ENCODE measurements at places on chromosomes 2 and 18. TPM values are rescaled to one million over a fixed set of nuclear protein-coding genes. Genes with fewer than 3 reads are reported as not detected.

Gene TLX2
- total RNA-seq: not detected

Gene IL1A
- not detected for total RNA-seq

- H3K27me3 ChIP-seq: peaks cover 62% of the 10 kb centered on the region
- H3K4me1 ChIP-seq: peaks cover 3% of the 10 kb centered on the region
- no peaks in the 10 kb centered on the region for H3K36me3 ChIP-seq
- no peak for DNase-seq
- H3K4me3 ChIP-seq: no peak overlapping the region
Observed at GRCh38 chr2:216687111-216687510, 8.2 kb downstream of the IGFBP5 start.

DNA sequence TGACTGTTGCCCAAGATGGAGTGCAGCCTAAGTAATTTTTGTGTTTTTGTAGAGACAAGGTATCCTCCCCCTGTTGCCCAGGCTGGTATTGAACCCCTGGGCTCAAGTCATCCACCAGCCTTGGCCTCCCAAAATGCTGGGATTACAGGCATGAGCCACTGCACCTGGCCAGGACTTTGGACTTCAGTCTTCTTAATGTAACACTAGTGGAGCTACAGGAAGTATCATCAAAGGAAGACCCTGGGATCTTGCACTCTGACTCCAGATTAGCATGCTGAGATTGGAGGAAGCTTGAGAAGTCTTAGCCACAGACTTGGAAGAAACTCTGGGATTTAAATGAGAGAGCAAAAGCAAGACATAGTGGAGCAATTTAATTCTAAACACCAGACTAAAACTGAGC, 37.8 kb upstream of the RNF125 start:
- H3K36me3 ChIP-seq: no peaks in the 10 kb centered on the region
- no peak overlapping the region for H3K4me3 ChIP-seq
- H3K27me3 ChIP-seq: no peaks in the 10 kb centered on the region
- H3K27ac ChIP-seq: no peak overlapping the region
- H3K4me1 ChIP-seq: peaks cover 8% of the 10 kb centered on the region

DNA sequence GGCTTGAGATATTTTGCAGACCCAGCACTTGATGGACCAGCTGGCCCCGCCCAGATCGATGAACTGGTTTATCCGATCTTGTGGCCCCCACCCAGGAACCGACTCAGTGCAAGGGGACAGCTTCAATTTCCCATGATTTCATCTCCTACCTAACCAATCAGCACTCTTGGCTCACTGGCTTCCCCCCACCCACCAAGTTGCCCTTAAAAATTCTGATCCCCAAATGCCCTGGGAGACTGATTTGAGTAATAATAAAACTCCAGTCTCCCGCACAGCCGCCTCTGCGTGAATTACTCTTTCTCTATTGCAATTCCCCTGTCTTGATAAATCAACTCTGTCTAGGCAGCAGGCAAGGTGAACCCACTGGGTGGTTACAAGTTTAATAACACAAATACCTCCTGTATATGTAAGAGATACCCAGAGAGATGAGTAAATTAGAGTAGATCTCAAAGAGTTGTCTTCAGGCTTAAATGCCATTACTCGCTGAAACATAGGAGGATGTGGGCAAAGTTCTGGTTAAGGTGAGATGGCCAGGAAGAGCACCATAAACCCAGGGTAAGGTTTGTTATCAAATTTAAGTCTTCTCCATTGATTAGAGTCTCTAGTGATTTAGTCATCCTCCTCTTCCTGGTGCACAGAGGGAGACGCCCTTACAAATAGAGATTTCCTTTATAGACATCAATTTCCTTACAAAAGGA, 222.8 kb downstream of the ARL4C start:
- H3K4me3 ChIP-seq: no peak overlapping the region
- no peak for DNase-seq
- H3K36me3 ChIP-seq: no peaks in the 10 kb centered on the region
- H3K4me1 ChIP-seq: peaks cover 12% of the 10 kb centered on the region

GRCh38 chr2:167862782-167863181, 384.6 kb downstream of the STK39 start:
- no peaks in the 10 kb centered on the region for H3K4me1 ChIP-seq
- no peak overlapping the region for H3K27ac ChIP-seq
- H3K36me3 ChIP-seq: no peaks in the 10 kb centered on the region
- H3K4me3 ChIP-seq: no peak overlapping the region
- H3K27me3 ChIP-seq: no peaks in the 10 kb centered on the region

- H3K36me3 ChIP-seq: no peaks in the 10 kb centered on the region
- H3K27me3 ChIP-seq: no peaks in the 10 kb centered on the region
- DNase-seq: no peak
- H3K4me1 ChIP-seq: no peaks in the 10 kb centered on the region
Observed at GRCh38 chr18:74662622-74663021, 65.0 kb downstream of the ZNF407 start.

DNA sequence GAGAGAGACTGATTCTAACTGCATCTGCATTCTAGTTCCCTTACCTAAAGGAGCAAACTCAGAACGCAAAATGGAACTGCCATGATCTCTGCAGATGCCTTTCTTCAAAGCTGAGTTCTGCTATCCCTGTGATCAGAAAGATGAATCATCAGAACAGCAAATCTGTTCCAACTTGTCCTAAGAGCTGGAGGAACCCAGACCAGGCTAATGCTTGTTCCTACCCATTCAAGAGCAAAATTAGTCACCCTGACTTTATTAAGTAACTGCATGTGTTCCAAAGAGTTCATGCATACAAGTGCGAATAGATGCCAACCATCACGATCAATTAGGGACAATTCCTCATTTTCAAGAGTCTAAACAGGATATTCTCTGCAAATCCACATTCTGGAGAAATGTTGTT, 46.5 kb downstream of the MBP start:
- no peak overlapping the region for H3K27ac ChIP-seq
- H3K36me3 ChIP-seq: peaks cover 21% of the 10 kb centered on the region
- peaks cover 64% of the 10 kb centered on the region for H3K4me1 ChIP-seq
- no peak overlapping the region for H3K4me3 ChIP-seq
- no peak for DNase-seq

DNA sequence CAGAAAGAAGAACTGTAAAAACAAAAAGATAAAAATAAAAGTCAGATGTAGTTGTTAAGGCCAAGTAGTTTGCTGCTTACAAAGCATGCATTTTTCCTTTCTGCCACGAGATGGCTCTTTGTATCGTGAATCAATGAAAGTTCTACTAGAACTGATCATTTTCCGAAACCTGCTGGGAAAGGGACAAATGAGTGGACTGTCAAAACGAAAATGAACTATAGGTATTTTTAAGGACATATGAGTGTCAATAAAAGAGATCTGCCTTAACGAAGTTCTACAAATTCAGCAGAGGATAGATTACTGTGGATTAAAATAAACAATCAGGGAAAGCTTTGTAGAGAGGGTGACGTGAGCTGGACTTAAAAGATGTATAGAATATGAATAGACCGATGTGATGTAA, 15.0 kb upstream of the ELOA2 start:
- no peak overlapping the region for H3K4me3 ChIP-seq
- H3K36me3 ChIP-seq: no peaks in the 10 kb centered on the region
- H3K27me3 ChIP-seq: no peaks in the 10 kb centered on the region
- DNase-seq: no peak
- no peak overlapping the region for H3K27ac ChIP-seq

DNA sequence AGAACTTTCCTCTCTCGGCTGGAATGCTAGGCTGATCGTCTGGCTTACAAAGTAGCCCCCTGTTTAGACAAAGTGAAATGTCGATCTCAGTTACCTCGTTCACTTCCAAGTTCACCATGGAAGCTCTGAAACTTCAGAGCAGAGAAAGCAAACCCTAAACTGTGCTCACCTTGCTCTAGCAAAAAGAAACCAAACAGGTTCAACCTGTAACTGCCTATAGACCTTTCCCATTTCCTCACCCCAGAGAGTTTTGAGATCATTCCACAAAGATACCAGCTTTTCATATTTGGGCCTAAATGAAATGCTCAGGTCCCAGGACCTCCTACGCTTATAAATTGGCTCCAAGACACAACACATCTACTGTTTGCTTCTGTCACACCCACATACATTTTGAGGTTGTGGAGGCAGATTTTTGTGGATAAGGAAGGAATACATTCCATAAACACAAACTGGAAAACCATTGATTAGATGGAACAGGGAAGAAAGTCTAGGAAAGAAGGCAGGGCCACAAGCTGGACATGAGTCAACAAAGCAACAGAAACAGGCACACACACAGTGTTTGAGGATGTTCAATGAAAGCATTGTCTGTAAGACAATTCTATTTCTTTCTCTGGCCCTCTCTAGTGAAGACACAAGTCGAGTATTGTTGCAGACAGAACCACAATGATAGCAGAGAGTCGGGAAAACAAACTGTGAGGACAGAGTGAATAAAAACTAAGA, 52.8 kb upstream of the TGIF1 start:
- no peaks in the 10 kb centered on the region for H3K4me1 ChIP-seq
- no peaks in the 10 kb centered on the region for H3K36me3 ChIP-seq
- DNase-seq: no peak

DNA sequence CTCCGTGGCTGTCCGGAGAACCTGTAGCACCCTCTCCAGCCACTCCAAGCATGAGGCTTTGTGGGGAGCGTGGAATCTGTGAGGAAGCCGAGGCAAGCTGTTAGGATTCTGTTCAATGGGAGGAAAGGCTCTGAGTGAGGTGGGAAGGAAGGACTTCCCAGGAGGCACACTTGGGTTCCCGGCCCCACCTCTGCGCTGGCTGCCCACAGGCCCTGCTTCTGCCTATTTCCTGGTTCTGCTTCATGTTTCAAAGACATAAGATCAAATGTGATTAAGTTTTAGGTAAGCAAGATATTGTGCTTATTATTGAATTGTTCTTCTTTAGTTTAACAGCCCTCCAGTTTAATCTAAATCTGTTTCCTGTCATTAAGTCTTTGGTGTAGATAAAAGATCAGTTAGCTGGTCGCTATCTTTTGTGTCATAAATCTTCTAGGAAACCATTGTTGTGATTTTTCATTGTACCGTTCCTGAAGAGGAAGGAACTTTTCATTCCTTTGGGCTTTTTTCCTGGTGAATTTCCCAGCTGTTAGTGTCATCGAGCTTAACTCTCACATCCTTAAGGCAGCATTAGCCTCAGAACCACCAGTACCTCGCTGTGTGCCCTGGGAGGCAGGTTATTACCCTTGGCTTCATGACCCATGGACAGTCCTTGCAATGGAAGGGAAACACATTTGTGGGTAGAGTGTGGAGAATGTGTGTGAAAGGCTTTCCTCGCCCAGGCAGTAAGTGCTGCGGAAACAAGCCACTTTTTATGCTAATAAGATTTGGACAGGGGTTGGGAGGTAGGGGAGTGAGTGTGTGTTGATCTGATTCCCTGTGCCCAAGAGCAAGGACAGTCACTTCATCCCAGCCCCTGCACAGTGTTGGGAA, 61.9 kb upstream of the ALPP start:
- H3K4me3 ChIP-seq: no peak overlapping the region
- H3K4me1 ChIP-seq: peaks cover 84% of the 10 kb centered on the region
- H3K36me3 ChIP-seq: peaks cover 4% of the 10 kb centered on the region

GRCh38 chr18:32920796-32921787, 148.3 kb upstream of the KLHL14 start:
- H3K4me1 ChIP-seq: no peaks in the 10 kb centered on the region
- H3K27me3 ChIP-seq: no peaks in the 10 kb centered on the region
- no peak overlapping the region for H3K27ac ChIP-seq

- H3K4me1 ChIP-seq: no peaks in the 10 kb centered on the region
- no peak overlapping the region for H3K4me3 ChIP-seq
- no peaks in the 10 kb centered on the region for H3K27me3 ChIP-seq
Observed at GRCh38 chr2:121400201-121400600, 115.2 kb upstream of the TFCP2L1 start.

DNA sequence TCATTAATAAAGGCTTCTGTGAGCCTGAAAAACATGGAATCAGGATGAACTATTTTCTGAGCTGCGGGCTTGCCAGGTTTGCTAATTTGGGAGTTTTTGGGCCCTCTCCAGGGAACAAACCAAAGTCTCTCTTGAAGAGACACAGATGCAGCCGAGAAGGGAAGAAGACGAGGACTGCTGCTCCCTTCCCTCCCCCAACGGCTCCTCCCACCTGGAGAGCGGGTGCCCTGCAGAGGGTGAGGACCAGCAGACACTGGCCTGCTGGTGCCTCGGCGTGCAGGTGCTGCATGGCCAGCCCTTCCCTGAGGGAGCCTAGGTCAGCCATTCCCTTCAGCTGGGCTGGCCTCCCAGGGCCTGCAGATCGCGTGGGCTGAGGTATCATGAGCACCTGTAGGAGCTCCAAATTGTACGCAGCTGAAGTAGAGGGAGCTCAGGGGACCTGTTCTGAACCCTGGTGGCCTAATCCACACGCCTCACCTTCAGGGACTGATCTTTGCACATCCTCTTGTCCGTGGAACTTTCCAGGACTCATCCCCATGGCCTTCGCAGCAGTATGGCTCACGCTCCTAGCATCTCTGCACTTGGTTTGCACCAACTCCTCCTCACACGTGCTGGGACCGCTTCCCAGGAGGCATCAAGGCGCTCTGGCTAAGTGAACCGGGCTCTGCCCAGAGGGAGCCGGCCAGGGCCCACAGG, 19.5 kb downstream of the EMX1 start:
- H3K4me3 ChIP-seq: no peak overlapping the region
- no peaks in the 10 kb centered on the region for H3K27me3 ChIP-seq
- H3K36me3 ChIP-seq: no peaks in the 10 kb centered on the region
